ENCODE measurements at places on chromosomes 1 and 21. TPM values are rescaled to one million over a fixed set of nuclear protein-coding genes. Genes with fewer than 3 reads are reported as not detected.

- DNase-seq: no peak
Measured at GRCh38 chr21:24420689-24421088, 1186.6 kb downstream of the MRPL39 start.

Gene PARS2
- total RNA-seq: 7.2 TPM

GRCh38 chr21:35559128-35559828 lies 501.0 kb downstream of the SETD4 start:
- DNase-seq: peak; percentile 88

- DNase-seq: no peak
Measured at GRCh38 chr21:45404730-45405270, at the start of gene COL18A1. Gene COL18A1, plus strand, starts transcription at chr21:45405165. Its CDS starts 66 bp downstream, at chr21:45405231.

GRCh38 chr1:218481116-218481775 lies 136.1 kb downstream of the TGFB2 start:
- DNase-seq: peak; percentile 11

- DNase-seq: peak; percentile 82
Measured at GRCh38 chr1:59484096-59484495, 187.2 kb downstream of the FGGY start.
